ENCODE measurements at places on chromosomes 6 and 20.

DNA sequence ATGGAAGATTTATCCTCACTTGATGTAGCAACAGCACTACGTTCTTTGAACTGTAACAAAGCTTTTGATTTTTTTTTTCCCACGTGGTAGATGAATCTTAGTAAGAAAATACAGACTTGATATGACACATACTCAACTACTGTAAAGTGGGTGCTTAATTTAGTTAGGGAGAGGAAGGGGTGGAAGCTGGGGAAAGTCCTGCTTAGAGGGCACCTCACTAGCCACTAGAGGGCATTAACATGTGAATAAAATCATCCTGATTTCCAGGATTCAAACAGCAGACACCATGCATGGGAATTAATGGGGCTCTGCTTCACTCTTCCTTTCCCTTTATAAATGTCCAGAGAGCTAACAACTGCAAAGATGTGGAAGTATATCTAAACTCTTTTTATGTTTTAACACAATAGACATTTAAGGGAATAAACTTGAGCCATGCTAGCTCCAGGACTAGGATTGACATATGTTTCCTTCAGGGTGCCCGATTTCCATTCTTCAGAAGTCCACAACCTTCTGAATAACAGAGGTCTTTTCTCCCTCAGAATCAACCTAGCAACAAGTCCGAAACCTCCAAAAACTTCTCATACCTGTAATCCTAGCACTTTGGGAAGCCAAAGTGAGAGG, 250.1 kb downstream of the ATXN1 start:
- peak; percentile 31 for DNase-seq

GRCh38 chr6:13496513-13497190, 9.3 kb upstream of the GFOD1 start:
- no peak for DNase-seq

GRCh38 chr6:23559587-23560343, 566.2 kb upstream of the NRSN1 start:
- no peak for DNase-seq

DNA sequence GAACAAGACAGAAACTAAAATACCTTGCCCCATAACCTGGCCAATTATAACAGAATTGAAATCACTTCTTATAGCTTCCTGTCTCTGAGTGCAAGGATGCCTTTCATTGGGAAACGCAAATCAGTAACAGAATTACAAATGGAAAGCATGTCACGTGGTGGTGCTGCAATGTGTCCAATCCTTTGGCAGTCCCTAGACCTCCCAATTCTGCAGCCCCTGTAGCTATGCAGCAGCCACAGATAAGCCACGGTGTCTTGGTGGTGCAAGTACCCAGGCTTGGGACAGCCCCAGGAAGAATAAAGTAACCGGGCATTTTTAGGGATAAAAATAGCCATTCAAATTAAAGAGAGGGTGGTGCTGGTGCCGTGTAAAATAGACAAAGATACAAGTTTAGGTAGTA, 134.6 kb upstream of the CCN2 start:
- DNase-seq, result no peak

- DNase-seq, result no peak
Measured at GRCh38 chr20:52405986-52406385, 214.4 kb upstream of the ZFP64 start.

DNA sequence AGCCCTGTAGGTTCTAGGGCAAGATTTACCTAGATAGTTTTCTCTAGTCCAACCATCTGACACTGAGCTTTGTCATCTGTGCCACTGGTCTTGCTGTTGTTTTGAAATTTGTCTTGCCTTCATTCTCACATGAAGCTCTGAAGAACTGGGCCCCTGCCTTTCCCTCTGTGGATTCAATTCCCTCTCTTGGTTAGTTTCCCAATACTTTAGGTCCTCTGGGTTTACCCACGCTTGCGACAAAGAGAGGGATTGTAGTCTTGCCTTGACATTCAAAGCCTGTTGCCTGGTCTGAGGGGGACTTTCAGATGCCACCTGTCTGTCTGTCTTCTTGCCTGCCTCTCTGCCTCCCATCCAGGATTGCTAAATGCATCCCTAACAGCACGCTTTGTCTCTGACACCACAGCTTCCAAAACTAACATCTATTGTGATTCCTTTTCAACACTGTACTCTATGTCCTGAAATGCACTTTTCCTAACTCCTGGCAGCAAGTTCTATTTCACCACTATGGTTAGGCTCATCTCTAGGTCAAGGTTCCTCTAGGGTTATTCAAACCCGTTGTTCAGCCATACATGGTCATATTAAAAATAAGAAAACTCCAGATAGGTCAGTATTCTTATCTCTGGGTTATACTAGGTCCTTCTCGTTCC, 25.5 kb upstream of the MANEA start:
- DNase-seq, result no peak

GRCh38 chr20:7760247-7761031, 179.8 kb downstream of the HAO1 start:
- DNase-seq, result no peak

- DNase-seq, result peak; percentile 49
Measured at GRCh38 chr6:11585426-11586016, 48.0 kb downstream of the TMEM170B start.

DNA sequence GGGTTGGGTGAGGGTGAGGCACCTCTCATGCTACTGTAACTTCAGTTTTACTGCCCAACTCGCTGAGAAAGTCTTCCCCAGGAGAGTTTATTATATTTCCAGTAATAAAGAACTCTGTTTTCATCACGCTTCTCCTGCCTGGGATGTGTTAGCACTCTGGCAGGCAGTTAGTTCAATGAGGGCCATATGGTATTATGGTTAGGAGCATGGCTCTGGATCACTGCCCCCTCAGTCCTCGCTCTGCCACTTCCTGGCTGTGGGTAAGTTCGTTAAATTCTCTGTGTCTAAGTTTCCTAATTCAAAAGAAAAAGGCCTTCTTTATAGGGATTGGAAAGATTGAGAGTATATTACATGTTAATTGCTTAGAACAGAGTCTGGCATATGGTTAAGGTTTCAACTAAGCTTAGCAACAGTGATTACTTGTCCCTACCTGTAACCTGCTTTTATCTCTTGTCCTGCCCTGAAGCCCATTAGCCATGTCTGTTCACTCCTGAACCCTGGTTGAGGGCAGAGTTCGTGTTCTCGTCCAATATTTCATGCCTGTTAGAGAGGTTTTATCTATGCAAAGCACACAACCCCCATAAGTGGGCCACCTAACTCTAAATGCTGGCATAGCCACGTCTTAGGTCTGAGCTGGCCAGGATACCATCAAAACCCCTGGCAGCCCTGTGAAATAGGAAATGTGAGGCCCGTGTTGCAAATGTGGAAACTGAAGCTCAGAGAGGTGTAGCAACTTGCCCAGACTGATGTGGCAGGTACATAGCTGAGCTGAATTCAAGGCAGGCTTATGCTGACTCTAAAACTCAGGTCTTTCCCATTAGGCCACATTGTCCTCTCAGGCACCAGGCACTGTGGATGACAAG, 342.5 kb upstream of the JARID2 start:
- no peak for DNase-seq

DNA sequence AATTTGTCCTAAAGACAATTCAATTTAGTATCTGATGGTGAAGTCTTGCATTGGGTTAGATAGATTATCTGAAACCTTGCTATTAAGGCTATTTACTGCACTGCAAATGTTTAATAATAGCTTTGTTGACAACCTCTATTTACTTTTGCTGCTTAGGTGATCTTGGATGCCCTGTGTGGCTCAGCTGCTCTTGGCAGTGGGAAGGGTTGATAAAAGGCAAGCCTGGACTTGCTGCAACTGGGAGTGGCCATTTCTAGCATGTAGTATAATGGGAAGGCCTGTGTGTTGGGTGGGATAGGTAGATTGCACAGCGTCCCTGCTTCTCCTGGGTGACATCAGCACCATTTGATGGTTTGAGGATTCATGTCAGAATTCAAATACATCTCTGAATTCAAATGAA, 49.1 kb downstream of the ARMC2 start:
- DNase-seq, result peak; percentile 12

DNA sequence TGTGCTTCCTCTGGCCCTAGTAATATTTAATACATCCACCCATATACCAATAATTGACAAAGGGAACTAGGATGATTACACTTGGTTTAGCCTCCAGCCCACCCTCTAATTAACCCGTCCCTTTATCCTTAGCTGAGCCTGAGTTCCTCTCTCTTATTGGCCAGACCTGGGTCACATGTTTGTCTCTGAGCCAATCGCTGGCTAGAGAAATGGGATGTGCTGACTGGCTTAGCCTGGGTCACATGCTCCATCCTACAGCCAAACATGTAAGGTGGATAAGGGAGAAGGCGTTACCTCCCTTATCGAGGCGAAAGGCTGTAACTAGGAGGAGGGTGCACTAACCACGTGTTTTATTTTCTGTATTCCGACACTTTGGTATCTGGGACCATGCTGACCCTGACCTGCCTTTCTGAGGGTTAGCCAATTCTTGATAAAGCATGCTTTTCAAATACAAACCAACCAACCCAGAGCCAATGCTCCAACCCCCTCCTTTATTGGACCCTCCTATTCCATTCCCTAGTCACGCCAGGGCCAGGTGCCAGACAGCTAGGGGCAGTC, 262.7 kb downstream of the PREX1 start:
- peak; percentile 53 for DNase-seq

GRCh38 chr6:121838842-121839241, 403.4 kb downstream of the GJA1 start:
- DNase-seq, result no peak

Measured in K562 (cell line).